ENCODE measurements at places on chromosomes 1 and 21. TPM values are rescaled to one million over a fixed set of nuclear protein-coding genes. Genes with fewer than 3 reads are reported as not detected.

Gene F13B
- not detected for total RNA-seq

Gene NAV1
- 13.2 TPM for total RNA-seq

- peak; percentile 37 for DNase-seq
These were observed 51.0 kb downstream of the CASQ2 start for GRCh38 chr1:115717541-115717940.

DNA sequence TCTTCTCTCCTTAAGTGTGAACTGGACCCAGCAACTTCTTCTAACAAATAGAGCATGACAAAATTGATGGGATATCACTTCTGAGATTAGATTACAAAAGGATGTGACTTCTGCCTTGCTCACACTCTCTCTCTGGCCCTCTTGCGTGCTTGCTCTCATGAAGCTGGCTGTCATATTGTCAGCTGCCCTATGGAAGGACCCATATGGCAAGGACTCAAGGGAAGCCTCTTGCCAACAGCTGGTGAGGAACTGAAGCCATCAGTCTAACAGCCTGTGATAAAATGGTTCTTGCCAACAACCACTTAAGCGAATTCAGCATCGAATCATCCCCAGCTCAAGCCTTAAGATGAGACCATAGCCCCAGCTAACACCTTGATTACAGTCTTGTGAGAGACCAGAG is 4.8 kb upstream of the TLR5 start:
- DNase-seq = no peak

Gene CLEC20A
- not detected for total RNA-seq

DNA sequence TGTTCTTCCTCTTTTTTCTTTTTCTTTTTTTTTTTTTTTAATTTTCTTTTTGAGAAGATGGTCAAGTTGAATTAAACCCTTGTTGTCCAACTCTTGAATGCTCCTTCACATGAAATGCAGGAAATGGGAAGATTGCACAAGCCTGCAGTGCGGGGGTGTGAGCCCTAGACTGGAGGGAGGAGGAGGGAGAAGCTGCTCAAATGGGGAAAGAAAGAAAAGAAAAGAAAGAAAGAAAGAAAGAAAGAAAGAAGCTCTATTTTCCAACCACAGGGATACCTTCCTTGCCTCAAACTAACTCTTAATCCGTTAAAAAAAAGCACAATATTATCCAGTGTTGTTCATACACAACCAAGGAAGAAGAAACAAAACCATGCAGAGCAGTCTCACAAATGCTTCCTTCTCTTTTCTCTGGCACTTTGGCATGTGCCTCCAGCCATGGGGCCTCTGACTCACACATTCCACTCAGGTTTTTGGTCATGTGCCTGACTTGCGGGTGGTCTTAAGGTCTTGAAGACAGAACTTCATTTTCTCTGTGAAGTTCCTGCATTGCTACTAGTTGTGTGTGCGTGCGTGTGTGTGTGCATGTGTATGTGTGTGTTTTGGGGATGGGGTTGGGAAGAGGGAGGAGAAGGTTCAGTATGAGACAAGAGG is 276.1 kb downstream of the RPS6KC1 start:
- no peak for DNase-seq

DNA sequence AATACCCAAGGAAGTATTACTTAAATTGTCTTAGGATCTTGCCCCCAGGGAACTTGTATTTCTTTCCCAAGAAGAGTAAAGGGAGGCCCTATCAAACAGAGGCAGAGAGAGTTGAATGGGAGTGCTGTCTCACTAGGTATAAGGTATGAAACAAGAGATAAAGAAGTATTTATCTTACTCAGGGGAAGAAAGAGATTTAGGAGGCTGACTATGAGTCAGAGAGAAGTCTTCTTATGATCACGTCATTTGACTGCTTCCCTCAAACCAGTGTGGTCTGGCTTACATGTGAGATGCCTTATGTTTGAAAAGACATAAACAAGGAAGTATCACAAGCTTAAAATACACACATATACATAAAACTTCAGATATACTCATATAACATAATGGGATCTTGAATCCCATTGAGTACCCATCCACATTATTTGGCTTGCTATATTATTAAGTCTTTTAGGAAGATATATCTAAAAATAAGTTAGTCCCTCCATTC is 29.6 kb downstream of the DUSP10 start:
- DNase-seq = no peak

Gene OR2AK2
- not detected for total RNA-seq
